Mammary epithelial cell (primary cell): ENCODE measurements at places on chromosomes 4 and X. TPM values are rescaled to one million over a fixed set of nuclear protein-coding genes. Genes with fewer than 3 reads are reported as not detected.

Gene PAGE4
- not detected for polyA plus RNA-seq

Gene DIPK2B
- not detected for polyA plus RNA-seq

Gene RRH
- 0.07 TPM for polyA plus RNA-seq

- DNase-seq = peak; percentile 27
These were observed 35.4 kb downstream of the CEP44 start for GRCh38 chr4:174318829-174319764.

GRCh38 chr4:109414938-109415337 lies 18.7 kb upstream of the SEC24B start:
- DNase-seq = no peak

DNA sequence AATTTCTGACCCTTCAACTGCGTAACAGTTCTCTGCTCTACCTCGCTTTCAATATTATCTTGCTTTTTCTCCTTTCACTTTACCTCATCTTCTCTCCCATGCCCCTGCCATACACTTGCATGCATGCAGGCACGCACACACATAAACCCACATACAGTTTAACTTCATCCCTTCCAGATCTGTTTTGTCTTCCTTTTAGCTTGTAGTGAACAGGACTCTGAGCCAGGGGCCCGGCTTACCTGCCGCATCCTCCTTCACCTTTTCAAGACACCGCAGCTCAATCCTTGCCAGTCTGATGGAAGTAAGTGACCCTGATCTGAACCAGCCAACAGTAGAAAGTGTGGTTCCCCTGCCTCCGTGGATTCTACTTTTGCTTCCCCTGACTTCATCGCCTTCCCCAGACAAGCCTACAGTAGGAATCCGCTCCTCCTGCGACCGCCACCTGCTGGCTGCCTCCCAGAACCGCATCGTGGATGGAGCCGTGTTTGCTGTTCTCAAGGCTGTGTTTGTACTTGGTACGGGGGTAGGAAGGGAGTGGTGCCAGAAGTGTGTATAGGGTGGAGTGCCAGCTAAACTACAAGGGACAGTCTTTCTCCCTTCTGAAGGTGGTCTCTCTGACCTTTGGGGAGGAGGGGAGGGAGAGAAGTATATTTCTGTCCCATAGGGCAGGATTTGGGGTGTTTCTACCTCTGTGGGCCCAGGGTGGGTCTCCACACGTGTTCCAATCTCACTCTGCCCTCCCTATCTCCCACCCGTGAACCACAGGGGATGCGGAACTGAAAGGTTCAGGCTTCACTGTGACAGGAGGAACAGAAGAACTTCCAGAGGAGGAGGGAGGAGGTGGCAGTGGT lies 10.7 kb downstream of the MED12 start:
- peak; percentile 31 for DNase-seq
